GM10248 (cell line): ENCODE measurements at places on chromosomes 3 and 15.

- DNase-seq = no peak
Measured at GRCh38 chr3:25041871-25042584, 386.0 kb upstream of the RARB start.

DNA sequence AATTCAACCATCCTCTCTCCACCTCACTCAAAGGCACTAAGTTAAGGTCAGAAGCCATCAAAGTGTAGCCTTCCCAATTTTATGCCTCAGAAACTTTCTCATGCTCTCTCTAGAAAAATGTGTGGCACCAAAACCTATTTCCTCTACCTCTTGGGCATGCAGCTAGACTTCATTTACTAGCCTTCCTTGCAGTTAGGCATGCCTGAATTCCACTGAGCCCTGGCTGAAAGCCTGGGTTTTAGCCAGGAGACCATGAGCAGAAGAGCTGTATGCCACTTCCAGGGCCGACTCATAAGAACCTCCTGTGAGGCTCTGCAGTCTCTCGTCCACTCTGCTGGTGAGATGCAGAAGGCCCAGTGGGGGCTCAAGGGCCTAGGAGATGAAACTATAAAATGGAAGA is 145.0 kb downstream of the MYLK start:
- no peak for DNase-seq

DNA sequence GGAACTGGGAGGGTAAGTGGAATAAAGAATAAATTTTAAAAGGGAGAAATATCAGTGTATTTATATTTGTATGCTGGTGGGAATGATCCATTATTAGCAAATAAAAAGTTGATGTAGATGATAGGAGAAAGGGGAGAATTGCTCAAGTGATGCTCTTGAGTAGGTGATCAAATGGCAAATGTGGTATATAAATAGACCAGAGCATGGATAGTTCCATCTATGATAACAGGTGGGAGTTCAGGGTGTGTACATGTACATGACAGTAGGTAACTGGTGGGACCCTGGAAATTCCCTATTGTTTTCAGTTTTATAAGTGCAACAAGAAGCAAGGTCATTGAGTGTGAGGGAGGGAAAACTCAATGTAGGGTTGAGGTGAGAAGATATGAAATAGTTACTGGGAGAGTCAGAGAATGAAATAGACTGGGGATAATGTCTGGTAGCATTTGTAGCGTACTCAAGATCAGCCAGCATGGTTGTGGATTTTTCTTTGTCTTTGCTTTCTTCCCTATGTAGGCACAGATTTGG is 31.3 kb upstream of the EBLN2 start:
- no peak for DNase-seq

GRCh38 chr3:26237036-26237682 is 385.4 kb upstream of the LRRC3B start:
- DNase-seq = no peak

GRCh38 chr3:184336547-184337398 is 627 bp upstream of the FAM131A start:
- DNase-seq = peak; percentile 46

DNA sequence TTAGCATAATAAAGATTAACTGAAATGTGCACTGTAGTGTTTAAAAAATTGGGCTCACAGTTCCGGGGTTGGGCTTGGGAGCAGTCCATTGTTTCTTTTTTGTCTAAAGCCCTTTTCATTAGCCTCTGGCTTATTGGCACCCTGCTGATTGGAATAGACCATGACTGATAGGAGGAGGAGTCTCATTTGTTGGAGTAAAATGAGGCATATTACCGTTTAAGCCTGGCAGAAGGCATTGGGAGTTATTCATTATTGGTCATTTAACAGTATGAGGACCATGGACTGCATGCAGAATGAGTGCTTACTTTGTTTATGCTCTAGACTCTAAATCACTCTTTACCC is 139.0 kb upstream of the CGNL1 start:
- DNase-seq = no peak

DNA sequence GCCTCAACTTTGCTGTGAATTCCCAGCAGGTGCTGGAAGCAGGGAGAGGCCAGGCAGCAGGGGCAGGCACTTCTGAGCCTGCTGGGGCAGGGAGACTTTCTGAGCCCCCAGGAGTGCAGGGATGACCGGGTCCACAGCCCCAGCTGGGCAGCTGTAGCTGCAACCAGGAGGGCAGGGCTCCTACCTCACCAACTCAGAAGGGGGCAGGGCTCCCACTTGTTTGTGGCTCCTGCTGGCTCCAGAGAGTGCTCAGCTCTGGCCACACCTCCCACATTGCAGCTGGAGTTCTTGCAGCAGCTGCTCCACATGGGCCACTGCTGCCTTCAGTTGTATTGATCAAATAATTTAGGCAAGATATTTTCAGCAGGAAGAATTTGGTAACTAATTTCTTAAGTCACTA is 812.3 kb downstream of the NSUN3 start:
- DNase-seq = no peak

GRCh38 chr15:91316126-91316525 is 216.1 kb downstream of the SV2B start:
- no peak for DNase-seq

- DNase-seq = no peak
Measured at GRCh38 chr15:100120111-100120510, 221.7 kb downstream of the ADAMTS17 start.

DNA sequence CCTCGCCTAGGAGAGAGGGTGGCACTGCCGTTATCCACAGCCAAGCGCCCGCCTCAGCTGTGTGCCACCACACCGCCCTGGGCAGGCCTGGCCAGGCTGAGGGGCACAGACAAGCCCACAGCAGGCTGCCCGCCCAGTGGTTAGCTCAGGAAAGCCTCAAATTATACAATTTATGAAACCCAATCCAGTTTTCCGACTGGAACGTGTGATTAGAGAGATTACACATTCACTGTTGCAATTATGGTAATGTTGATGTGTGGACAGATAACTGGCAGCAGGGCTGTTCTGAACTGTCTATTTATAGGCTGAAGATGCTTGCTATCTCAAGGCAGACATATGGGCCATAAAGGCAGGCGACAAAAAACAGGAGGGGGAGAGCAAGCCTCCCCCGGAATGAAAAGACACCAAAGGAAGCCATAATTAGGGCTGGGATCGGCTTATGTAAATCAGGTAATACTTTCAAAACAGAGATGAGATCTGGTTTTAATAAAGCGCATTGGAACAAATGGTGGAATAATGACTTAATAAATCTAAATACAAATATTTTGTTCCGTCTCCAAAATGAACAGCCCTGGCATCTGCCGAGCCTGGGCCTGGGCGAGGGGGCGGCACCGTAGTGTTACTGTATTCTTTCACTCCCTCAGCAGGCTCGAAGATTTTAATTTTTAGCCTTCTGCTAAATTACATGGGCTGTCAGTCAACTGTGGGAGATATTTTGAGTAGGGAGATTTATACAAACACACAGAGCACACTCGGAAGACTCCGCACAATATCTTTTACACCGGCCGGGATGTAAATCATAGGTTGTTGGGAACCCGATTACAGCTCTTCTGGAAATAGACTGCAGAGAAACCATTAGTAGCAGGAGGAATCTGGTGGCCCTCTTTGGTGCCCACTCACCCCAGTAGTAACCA is 103.1 kb upstream of the TLE3 start:
- no peak for DNase-seq

DNA sequence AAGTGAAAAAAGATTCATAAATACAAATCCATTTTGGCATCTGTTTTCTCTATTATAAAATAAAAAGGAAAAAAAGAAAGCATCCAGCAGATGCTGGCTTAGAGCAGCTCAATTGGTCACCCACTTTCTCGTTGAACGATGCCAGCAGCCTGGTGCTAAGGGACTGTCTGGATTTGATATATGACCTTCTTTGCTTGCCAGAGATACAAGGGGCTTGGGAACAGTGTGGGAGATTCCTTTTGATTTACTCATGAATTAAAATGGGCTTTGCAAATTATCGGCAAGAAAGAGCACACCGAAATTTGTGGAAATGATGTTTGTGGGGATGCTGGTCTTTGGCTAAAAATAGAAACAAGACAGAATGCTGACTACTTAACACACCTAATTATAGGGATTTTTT is 210.3 kb upstream of the STT3B start:
- no peak for DNase-seq

GRCh38 chr3:17027318-17027717 is 142.6 kb downstream of the PLCL2 start:
- DNase-seq = no peak

DNA sequence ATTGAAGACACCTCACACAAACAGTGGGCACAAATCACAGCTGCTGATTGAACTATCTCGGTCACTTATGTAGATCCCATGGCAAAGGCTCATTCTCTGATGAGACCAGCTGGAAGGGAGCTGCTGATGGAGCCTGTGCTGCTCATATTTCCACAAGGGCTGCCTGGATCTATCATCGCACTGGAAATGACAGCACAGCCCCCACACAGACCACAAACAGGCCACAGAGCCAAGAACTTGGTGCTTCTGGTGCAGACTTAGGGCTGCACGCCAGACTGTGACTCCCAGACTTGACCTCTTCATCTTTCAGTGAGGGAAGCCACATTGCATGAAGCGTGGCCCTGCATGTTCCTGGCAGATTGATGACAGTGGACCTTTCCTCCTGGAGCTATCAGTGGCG is 197.6 kb downstream of the MINAR1 start:
- DNase-seq = no peak

GRCh38 chr3:177626045-177626444 is 428.8 kb upstream of the TBL1XR1 start:
- no peak for DNase-seq

- no peak for DNase-seq
Measured at GRCh38 chr3:12939137-12939536, 97.8 kb upstream of the RPL32 start.

GRCh38 chr15:58142827-58143461 is 4.8 kb downstream of the AQP9 start:
- DNase-seq = no peak

GRCh38 chr3:42257007-42257406 is 9.0 kb downstream of the CCK start:
- DNase-seq = no peak

DNA sequence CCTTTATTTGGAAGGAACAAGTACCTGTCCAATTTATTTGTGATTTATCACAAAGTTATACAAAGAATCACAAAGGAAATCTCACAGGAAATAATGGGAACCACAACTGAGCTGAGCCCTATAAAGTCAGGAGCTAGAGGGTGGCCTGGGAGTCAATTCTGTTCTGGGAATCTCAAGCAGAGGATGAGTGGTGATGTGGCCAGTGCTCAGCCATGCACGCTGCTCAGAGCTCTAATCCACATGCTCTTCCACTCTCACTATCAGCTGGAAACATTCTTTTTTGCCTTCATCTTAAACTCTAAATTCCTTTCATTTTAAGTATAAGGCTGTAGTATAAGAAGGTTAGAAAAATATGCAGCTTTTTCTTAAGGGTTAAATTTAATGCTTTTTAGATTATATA is 36.6 kb downstream of the UACA start:
- DNase-seq = no peak

DNA sequence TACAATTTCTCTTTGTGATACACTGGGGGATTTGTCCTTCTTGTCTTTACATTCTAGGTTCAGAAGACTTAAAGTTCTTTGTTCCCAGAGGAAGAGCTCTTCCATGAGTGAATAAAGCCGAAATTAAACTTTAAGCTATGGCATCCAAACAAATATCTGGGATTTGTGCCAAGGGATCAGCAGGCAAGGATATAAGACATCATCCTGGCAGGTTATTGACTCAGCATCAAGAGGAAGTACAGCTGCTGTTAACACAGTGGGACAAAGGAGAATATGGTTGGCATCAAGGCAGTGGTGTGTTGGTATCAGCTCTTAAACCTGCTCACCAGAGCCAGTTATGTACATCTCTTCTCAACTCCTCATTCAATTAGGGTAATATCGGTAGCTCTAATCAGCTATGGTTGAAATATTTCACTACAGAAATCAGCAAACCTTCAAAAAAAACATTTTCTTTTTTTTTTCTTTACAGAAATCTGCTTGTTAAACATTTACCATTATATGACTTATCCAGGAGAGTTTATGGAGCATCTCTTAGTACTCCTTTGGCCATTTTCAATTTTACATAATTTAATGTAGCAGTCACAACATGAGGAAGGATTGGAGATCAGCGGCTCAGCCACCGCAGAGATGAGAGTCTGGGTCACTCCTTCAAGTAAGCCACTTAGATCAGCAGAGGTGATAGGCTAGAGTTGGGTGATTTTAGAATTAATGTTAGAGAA is 1198.6 kb upstream of the EPHA6 start:
- no peak for DNase-seq

DNA sequence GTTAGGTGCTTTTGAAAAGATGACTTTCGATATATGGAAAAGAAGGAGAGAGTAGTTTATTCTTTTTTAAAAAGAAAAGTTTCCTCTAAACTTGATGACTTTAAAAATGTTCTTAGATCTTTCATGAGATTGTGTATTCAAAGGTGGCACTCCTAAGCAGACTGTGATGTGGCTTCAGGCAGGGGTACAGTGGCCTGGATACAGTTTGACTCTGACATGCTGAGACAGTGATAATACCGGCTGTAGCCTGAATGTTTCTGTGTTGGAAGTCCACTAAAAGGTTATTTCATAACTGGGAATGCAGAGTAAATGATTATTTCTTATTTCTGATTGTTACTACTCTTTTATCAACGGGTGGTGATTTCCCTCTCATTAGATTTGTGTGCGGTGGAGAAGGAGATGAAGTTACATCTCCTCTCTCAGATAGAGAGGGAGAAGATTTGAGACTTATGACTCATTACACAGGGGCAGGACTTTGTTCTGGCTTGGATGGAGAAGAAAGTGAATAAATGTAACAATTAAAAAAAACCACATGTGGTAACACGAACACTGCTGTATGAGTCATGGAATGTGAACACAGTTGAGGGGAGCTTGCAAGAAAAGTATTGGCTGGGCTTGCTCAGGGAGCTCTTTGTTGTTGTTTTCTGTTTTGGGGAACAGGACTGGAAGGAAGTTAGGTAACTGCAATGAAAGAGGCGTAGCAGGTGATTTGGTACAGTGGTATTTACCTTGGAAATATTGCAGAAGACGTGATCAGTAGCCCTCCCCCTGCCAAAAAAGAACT is 21.6 kb downstream of the SPTSSB start:
- no peak for DNase-seq

DNA sequence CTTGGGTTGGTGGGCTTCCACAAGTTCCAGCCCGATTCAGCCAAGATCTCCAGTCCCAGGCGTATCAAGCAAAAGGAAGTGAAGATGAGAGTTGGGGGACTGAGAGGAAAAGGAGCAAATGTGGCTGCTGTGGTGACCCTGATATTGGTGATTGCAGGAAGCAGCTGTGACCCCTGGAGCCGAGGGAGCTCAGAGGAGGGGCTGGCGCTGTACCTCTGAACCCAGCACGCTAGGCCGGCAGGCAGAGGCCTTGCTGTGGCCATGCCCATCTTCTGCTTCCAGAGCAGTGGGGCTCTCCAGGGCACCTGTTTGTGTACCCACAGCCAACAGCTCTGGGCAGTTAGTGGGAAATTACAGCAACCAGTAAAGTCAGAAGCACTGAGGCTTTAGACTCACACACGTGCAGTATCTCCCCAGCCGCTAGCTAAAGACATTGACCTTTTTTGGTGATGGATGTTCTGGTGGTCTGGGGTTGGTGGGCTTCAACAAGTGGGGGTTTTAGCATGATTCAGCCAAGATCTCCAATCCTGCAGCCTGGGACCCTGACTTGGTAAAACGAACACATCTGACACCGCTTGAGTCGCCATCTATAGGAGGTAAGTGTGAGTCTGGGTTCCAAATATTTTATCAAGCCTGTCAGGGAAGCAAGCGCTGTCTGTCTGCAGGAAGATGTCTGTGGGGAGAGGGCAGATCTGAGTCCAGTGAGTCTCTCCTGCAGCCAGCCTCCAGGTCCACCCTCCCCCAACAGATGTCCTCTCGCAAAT is 33.1 kb downstream of the TM2D3 start:
- no peak for DNase-seq

- DNase-seq = peak; percentile 14
Measured at GRCh38 chr3:3800080-3800455, 837 bp downstream of the LRRN1 start.
